T-helper 9 cell (primary cell): ENCODE measurements at places on chromosomes 3 and 15.

DNA sequence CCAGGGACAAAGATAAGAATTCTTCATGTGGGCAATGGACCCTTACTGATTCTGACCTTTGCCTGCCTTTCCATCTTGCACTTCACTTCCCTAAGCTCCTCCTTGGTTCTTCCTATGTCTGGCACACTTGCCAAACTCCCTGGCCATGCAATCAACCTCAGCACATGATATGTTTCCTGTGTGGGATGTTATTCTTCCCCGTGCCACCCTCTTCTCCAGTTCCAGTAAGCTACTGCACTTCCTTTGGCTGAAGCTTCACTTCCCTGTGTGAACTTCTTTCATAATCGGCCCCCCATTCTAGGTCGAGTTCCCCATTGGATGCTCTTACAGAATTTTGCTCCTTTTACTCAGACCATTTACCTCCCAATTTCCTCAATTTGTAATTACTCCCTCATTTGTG lies 10.7 kb upstream of the TASOR start:
- no peak for DNase-seq

- no peak for DNase-seq
Observed at GRCh38 chr3:16378415-16378814, 113.4 kb downstream of the OXNAD1 start.

GRCh38 chr15:74185710-74186348 lies 12.3 kb downstream of the ISLR start:
- DNase-seq = no peak

GRCh38 chr3:146504498-146505197 lies 35.3 kb upstream of the PLSCR2 start:
- no peak for DNase-seq

DNA sequence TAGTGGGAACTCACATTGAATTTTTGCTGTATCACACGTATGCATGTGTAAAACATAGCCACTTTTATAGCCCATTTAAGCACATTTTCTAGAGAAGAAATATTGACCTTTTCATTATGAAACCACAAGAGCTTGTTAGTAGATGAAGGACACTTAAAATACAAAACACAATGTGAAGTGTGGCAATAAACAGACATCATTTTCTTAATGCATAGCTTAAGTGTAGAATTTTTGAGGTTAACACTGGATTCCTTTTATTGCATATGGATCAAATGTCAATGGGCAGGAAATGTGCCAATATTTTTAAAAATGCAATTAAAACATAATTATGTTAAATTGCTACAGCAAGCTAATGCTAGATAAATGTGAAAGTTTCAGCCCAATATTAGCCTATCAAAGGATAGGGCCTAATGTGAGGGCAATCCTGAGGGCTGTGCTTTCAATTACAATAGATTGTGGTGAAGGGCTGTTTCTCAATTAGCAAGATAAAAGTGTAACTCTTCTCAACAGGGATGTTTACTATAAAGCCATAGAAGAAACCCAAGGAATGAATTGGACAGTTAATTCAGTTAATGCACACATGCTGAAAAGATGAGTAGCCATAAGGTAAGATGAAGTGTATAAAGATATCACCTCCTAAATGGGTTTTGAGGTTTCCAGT lies 489.0 kb upstream of the CDIN1 start:
- no peak for DNase-seq

DNA sequence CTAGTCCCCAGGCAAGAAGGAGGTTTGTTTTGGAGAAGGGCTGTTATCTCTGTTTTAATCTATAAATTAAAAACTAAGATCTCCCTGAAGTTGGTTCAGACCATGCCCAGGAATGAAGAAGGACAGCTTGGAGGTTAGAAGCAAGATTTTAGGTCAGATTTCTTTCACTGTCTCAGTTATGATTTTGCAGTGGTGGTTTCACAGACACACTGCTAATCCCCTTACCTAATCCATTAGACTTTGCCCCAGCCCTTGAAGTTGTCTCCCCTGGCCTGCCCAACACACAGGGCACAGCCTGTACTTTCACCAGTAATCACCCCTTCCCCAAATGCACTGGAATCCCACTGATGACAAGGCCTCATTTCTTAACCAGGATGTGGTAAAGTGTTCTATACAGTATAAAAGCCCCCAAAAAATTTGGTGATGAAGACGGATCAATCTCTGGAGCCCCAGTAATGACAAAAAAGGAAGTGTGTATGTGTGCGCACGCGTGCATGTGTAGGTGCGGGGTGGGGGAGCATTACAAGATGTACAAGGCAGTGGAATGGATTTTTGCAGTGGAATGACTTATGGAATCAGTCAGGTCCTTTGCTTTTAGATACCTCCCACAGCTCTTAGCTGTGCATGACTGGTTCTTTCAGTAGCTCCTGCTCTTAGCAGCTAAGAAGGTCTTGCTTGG lies 73.1 kb upstream of the TERB2 start:
- DNase-seq = no peak

DNA sequence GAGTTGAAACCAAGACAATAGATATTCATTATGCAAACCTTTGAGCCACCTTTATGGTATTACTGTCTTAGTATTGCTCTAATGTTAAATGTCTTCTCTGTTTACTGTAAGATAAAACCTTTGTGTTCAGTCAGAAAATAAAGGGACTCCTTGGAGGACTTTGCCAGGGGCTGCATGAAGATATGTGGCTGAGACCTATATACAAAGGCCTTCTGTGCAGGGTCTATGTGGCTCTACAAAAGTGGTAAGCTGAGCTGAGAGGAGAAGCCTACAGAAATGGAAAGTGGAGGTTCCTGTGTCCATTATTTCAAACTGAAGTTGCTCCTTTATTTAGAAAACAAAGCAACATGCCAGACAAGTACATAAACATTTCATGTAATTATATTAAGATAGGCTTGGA lies 131.5 kb downstream of the FNDC3B start:
- no peak for DNase-seq

- no peak for DNase-seq
Observed at GRCh38 chr3:136899622-136900158, 37.7 kb downstream of the NCK1 start.

GRCh38 chr3:38022896-38023709 lies 6.3 kb downstream of the PLCD1 start:
- DNase-seq = no peak

GRCh38 chr3:138974462-138974861 lies 27.4 kb downstream of the FOXL2NB start:
- DNase-seq = no peak

GRCh38 chr15:31975830-31976229 lies 54.5 kb upstream of the CHRNA7 start:
- no peak for DNase-seq

GRCh38 chr3:5294356-5294755 lies 106.8 kb downstream of the EDEM1 start:
- no peak for DNase-seq

DNA sequence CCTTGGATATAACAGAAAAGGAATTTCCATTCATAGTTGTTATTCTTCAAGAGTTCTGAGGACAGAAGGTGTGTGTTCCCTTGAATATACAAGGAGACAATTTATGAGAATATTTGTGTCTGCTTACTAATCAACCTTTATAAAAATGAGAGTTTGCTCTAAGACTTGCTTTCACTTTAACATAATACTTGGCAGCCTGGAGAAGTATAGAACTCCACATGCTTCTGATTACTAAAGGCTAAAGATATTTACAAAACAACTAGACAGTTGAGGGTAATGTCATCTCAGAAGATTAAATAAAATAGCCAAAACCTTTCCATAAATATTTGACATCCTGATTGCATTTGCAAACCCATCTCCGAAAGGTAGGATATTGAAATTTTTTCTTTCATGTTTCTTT lies 727.1 kb upstream of the NAALADL2 start:
- no peak for DNase-seq

GRCh38 chr3:35927441-35927840 lies 288.1 kb downstream of the ARPP21 start:
- no peak for DNase-seq

- no peak for DNase-seq
Observed at GRCh38 chr3:174100744-174101143, 703.2 kb downstream of the NLGN1 start.

DNA sequence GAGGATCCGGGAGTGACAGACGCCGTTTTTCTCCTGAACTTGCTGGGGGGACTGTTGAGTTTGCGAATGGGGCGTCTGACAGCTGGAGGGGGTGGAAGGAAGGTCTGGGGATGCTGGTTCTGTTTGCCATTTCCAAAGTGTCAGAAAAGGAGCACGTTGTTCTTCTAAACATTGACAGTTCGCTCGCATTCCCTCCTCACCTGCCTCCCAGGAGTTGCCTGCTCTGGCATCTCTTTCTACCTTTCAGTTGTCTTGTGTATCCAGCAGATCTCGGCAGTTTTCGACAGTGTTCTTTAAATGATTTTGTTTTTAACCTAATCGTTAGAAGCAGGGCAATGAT lies 829 bp downstream of the SELENOT start:
- no peak for DNase-seq

- no peak for DNase-seq
Observed at GRCh38 chr3:184428561-184429175, 48.8 kb downstream of the CHRD start.

GRCh38 chr3:117278424-117279190 lies 569.0 kb downstream of the TUSC7 start:
- no peak for DNase-seq

- no peak for DNase-seq
Observed at GRCh38 chr3:183699238-183699947, 1.8 kb downstream of the YEATS2 start.

- no peak for DNase-seq
Observed at GRCh38 chr3:153439780-153440179, 277.8 kb downstream of the RAP2B start.

DNA sequence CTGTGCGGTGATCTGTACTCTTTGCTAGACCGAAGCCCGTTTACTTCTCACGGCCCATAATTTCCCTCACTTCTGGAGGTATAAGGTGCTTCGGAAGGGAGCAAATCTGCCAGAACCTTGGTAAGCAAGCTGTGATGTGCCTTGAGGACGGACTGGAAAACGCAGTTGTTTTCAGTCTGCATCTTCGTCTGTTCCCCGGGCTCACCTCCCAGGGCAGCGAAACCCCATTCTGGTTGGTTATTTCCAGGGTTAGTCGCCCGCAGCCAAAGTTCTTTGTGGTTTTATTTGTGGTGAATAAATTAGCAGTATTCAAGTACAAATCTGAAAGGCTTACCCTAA lies 401 bp downstream of the RAMAC start:
- no peak for DNase-seq

DNA sequence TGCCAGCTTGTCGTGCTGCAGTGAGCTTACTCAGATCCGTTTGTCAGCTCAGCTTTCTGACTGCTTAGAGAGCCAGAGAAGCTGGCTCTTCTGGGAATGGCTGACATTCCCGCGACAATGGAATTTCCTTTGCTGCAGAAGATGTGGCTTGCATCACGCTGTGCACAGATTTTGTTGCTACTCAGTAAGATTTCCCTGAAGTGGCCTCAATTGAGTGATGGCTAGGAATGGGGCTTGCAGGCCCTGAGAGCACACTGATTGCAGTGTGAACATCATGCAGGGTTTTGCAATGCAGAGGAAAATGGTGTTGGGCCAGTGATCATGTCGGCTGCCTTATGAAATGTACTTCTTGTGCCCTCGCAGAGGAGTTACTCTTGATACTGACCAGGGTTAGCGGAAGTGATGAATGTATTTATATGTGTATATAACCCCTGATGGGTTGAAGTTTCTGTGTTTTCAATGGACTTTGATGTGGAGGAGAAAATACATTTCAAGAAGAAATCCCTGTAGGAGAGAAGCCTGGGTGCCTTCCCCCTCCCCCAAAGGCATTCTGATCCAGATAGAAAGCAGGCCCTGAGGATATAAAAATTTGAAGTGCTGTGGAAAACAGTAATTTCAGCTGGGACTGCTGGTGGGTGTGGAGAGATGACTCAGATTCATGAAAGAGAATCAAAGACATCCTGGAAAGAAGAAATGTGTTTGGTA lies 102.5 kb upstream of the PDZRN3 start:
- DNase-seq = no peak
